ENCODE measurements at places on chromosomes 5 and 9. TPM values are rescaled to one million over a fixed set of nuclear protein-coding genes. Genes with fewer than 3 reads are reported as not detected.

The KIF12 gene
- total RNA-seq = 0.10 TPM

The CARD6 gene
- 45.8 TPM for total RNA-seq

The EMB gene
- total RNA-seq = 0.10 TPM

The KCTD16 gene
- 0.19 TPM for total RNA-seq

The SHOC1 gene
- total RNA-seq = not detected

The PIP5K1B gene
- total RNA-seq = 0.19 TPM

The PRR16 gene
- total RNA-seq = 0.48 TPM

The SMIM33 gene
- not detected for total RNA-seq

The PTGS1 gene
- total RNA-seq = 5.2 TPM

The PCDHGB7 gene
- total RNA-seq = 15.7 TPM
